ENCODE measurements at places on chromosomes 6 and 20.

DNA sequence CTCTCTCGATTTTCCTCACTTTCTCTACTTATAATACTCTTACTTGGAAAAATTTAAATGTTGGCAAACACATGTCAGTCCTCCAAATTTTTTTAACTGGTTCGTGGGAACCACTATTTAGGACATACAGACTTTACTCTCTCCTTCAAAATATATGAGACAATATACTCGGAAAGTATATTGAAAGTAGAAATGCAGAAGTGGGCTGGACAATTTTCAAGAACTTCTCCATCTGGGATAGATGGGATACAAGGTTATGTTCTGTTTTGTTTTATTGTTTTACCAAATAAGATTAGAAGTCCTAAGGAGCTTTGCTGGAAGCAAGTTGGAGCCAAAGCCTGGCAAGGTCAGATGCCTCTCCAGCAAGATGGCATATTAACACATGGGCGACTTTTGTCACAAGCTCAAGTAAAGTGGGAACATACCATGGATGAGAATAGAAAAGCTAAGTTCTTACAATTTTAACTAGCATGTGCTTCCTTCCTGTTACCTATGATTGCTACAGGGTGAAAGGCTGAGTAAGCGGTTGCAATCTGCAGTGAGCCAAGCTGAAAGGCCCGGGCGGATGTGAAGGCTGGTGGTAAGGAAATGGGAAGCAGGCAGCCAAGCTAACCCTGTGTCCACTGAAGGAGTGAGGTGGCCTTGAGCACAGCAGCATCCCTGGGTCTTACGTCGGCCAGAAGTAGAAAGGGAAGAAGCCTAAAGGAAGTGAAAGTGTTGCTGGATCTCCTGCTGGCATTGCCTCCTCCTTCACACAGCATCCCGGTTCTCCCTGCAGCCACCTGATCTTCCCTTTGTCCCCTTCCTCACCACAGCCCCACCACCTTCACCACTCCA lies 7.1 kb downstream of the MAP3K5 start:
- DNase-seq = no peak

DNA sequence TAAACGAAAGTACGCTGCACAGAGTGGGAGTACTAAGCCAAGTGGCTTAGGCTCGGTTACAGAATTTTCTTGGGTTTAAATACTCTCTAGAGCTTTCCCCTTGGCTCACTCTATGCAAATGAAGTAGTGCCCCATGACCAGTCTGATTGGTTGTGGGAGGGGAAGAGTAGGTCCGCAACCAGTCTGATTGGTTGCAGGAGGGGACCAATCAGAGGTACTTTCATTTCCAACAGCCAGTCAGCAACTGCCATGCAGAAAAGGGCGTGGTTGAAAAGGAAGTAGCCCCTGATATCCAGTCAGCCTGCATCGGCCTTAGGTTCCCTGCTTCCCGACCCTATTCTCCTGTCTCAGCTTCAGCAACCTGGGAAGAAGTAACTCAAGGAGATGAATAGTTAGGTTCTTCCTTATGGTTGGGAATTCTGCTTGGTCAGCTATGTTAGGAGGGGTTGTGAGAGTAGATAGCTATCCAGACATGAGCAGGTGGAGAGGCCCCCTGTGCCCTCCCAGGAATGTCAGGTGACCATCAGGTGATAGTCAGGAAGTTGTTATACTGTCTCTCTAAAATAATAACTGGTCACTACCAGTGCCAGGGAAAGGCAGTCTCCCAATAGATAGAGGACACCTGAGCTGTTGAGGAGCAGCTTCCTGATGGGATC lies 57.4 kb downstream of the FARS2 start:
- DNase-seq = no peak

DNA sequence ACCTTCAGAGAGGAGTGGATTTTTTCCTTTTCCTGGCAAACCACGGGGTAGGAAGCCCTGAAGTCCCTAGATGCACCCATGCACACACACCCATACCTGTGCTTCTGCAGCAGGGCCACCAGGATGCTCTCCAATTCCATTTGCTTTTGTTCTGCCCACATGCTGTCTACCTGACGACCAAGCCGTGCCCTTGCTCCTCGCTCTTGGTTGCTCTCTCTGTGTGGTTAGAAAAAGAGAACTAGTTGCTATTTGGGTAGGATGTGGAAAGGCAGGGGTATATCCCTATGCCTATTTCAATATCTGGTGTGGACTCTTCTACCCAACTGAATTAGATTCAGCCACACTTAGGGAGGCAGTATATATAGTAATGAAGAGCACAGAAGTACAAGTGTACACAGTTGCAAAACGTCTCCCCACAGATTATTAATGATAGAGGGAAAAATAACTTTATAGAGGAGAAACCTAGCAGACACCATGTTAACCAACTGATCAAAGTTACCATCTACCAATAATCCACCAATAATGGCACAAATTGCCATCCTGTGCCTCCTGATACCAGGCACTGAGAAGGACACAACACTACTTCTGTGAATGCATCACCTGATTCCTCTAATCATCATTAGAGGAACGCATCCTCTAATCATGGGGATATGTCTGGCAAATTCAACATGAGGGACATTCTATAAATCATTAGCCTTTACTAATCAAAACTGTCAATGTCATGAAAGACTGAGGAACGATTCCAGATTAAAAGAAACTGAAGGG lies 7.3 kb downstream of the GHRH start:
- DNase-seq = no peak

- DNase-seq = no peak
These were observed 42.5 kb downstream of the TRAM2 start for GRCh38 chr6:52534363-52534762.

DNA sequence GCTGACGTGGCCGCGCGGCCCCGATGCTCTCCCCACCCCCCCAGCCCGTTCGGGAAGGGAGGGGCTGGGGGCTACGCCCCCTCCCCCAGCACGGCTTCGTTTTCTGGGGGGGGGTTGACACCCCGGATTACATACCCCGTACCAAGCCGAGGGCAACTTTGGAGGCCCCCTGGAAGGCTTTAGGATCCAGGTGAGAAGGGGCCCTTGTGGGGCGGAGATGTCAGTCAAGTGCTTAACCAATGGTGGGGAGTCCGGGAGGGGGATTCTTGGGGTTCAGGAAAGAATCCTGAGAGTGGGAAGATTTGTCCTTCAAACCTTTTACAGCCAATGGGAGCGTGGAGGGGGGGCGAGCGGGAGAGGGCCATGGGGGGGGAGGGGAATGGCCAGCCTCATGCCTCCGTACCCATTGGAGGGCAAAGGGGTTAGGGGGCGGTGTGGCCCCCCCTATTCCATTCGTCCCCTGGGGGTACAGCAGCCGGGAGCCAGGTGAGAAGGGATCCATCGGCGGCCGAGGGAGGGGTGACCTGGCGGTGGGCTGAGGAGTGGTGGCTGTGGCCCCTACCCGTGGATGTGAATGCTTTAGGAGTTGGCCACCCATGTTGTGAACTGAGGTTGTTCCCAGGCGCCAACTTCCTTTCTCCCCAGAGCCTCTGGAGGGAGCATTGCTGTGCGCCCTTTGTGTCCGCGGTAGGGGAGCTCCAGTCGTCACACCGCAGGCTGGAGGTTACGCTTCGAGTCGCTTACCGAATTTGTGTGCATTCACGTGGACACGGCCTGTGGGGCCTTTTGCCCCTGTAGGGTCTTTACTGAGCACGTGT lies 682 bp downstream of the BRD2 start:
- no peak for DNase-seq

- peak; percentile 82 for DNase-seq
These were observed 84.5 kb upstream of the PRND start for GRCh38 chr20:4637081-4637797.

GRCh38 chr6:27829453-27830211 lies 82.6 kb downstream of the OR2B2 start:
- DNase-seq = no peak

GRCh38 chr6:76885861-76886301 lies 577.4 kb downstream of the HTR1B start:
- DNase-seq = no peak
